Activated CD4-positive, alpha-beta T cell treated with anti-CD3 and anti-CD28 coated beads for 48 hours (primary cell): ENCODE measurements at places on chromosomes 12 and 14.

GRCh38 chr14:71765505-71765904, 166.7 kb upstream of the RGS6 start:
- DNase-seq = no peak

DNA sequence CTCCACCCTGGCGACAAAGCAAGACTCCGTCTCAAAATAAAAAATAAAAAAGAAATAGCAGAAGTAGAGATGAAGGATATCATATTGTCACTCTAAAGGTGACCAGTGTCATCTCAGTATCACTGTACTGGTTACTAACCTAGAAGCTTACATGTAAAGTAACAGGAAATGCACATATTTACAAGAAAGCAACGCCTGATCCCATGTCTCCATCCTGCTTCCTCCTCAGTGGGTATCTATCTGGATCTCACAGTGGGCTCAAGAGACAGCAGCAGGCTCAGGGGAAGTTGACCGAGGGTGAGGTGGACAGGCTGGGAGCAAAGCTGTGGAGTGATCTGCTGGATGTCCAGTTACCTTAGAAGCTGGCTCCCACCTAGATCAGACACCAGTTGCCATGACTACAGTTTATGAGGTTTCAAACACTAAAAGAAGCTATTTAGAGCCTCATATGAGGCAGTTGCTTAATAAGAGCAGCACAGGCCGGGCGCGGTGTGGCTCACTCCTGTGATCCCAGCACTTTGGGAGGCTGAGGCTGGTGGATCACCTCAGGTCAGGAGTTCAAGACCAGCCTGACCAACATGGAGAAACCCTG, 10.5 kb downstream of the MTRFR start:
- no peak for DNase-seq

- DNase-seq = no peak
Observed at GRCh38 chr12:54593135-54593534, 4.7 kb upstream of the PPP1R1A start.

GRCh38 chr14:100616854-100617409, 29.7 kb upstream of the BEGAIN start:
- no peak for DNase-seq

DNA sequence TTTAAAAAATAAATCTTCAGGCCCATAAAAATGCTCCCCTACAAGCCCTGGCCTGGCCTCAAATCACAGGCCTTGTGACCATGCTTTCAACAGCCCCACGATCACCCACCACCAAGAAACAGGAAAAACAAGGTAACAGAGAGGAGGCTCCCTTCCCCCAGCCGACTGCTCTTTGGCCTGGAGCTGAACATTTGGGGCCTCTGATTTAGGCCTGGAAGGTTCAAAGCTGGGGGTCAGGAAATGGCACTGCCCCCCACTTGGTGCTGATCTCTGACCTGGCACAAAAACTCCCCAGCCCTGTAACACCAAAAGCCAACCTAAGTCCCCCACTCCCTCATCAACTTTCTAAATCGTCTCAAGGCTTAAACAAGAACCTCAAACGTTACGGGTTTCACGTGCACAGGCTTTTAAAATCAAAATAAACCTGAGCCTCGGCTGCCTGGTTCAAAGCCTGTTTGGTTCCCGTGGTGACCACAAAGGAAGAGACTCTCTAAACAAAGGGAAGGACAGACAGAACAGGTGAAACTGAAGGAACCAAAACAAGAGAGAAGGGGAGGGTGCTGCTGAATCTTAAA, 9.0 kb downstream of the ACTN1 start:
- no peak for DNase-seq

- no peak for DNase-seq
Observed at GRCh38 chr12:62698701-62699101, 232.1 kb downstream of the MON2 start.

GRCh38 chr12:32502693-32503502, 103.5 kb downstream of the FGD4 start:
- no peak for DNase-seq

DNA sequence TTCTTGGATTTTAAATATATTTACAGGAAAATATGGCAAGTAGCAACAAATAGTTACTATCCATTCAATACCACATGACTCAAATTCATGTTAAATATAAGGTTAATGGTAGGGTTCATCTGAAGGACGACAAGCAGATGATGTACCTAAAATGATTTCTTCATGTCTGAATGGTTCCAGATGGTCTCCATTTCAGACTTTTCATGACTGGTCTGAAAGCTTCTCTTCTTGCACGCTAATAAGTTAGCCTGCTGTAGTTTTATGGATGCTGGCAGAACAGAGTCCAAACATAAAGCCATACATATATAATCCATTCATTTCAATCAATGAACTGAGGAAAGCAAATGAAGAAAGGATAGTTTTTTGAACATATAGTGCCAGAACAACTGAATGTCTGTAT, 257.0 kb upstream of the MGAT4C start:
- DNase-seq = no peak

DNA sequence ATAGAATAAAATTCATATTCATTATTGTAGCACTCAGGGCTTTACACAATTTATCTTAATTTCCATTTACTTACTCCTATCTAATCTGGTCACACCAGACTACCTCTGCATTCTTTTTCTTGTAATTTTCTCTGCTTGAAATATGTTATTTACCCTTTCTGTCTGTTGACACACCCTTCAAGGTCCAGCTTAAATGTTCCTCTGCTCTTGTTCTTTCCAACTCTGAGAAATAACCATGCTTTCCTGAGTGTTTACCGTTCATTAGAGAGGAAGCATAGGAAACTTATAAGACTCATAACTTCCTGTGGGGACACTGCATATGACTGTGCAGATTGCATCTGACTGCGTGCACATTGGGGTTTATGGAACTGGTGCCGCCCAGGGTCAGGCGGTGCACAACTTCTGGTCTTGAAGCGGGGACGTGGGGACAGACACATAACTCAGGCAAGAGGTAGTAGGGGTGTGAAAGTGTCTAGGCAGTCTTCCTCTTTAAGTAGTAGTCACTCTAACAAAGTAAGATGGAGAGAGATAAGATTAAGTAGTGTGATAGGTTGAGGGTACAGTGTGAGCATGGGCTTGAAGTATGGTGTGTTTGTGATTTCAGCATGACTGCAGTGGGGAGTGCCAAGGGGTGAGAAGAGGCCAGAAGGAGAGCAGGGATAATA, 42.6 kb upstream of the FOXJ2 start:
- peak; percentile 86 for DNase-seq

DNA sequence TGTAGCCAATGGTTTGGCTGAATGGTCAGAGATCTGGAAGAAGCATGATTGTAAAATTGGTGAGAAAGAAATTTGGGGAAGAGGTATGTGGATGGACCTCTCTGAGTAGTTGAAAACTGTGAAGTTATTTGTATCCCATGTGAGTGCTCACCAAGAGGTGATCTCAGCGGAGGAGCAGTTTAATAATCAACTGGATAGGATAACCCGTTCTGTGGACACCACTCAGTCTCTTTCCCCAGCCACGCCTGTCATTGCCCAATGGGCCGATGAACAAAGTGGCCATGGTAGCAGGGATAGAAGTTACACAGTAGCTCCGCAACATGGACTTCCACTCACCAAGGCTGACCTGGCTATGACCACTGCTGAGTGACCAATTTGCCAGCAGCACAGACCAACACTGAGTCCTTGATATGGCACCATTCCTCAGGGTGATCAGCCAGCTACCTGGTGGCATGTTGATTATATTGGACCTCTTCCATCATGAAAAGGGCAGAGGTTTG, 257.4 kb upstream of the ATXN7L3B start:
- DNase-seq = no peak

- peak; percentile 61 for DNase-seq
Observed at GRCh38 chr14:105060751-105061427, 4.3 kb downstream of the GPR132 start.

- no peak for DNase-seq
Observed at GRCh38 chr12:116142936-116143898, 134.3 kb downstream of the MED13L start.

- peak; percentile 67 for DNase-seq
Observed at GRCh38 chr14:68819260-68819691, 26.4 kb upstream of the ZFP36L1 start.

- DNase-seq = no peak
Observed at GRCh38 chr14:85686908-85687307, 157.0 kb downstream of the FLRT2 start.

DNA sequence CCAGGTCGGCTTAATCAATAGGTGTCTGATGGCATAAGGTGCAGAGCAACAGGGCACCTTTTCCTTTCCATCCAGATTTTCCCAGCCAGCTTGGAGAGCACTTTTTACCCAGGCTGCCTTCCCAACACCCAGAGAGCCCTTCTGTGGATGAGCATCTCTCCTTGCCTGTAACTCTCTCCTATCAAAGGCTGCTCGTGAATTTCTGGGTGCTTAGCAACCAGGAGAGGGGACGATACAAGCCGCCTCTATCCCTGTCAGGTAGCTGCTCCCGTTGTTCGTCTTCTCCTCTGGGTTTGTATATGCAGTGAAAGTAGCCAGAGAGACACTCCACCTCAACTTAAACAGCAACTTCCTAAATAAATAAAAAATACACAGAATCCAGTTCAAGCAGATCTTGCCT, 124.2 kb downstream of the CACNA1C start:
- no peak for DNase-seq

- DNase-seq = no peak
Observed at GRCh38 chr14:37114002-37114401, 58.4 kb downstream of the SLC25A21 start.

GRCh38 chr12:47773062-47773857, at the start of gene SLC48A1:
SLC48A1 (plus strand) TSS chr12:47773238; CDS start chr12:47773305, 67 bp downstream.
- peak; percentile 71 for DNase-seq

GRCh38 chr12:12665194-12665593, 30.8 kb downstream of the GPR19 start:
- no peak for DNase-seq

- no peak for DNase-seq
Observed at GRCh38 chr12:4900327-4900726, 9.4 kb upstream of the KCNA1 start.

GRCh38 chr12:92288561-92288960, 142.9 kb upstream of the BTG1 start:
- no peak for DNase-seq

- DNase-seq = no peak
Observed at GRCh38 chr12:4626543-4626942, 22.3 kb downstream of the AKAP3 start.

- DNase-seq = no peak
Observed at GRCh38 chr12:24701343-24701742, 247.6 kb downstream of the BCAT1 start.

DNA sequence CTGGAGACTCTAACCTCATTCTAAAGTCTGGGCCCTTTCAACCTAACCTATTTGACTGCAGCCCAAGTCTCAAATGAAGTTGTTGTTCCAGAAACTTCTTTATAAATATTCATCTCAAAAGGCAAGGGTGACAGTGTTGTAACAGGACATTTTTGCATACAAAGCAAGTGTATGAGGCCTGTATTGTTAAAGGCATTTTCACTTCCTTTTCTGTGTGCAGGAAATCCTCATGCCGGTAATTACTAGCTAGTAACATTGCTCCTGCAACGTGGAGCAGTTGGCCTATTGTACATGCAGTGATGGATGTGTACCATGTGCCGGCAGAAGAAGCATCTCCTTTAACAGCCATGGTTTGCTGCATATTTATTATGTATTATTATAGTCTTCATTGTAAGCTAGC, 156.5 kb upstream of the RMST start:
- no peak for DNase-seq

DNA sequence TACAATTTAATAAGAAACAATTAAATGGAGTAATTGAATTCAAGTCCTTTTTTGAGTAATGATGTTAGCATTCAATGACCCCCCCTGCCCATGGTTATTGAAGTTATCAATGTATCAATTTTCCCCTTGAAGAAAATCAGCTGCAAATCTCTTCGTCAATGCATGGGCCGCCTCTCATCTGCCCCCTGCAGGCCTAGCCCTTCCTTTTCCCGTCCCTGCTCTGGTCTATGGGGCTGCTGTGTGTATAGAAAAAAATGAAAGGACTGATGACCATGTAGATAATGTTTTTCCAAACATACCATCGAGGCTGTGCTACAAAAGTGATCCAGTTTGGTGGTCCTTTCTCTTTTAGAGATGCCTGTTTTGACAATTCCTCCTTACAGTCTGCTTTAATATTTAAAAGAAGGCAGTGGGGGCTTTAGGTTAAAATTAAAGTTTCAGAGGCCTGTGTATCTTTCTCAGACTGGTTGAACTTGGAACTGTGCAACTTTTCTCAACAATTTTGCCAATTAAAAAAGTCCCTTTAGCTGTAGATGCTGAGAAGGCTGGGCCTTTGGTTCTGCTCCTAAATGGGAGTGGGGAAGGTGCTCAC, 98.4 kb downstream of the APAF1 start:
- peak; percentile 71 for DNase-seq

- DNase-seq = no peak
Observed at GRCh38 chr14:27134200-27134599, 536.4 kb upstream of the NOVA1 start.

DNA sequence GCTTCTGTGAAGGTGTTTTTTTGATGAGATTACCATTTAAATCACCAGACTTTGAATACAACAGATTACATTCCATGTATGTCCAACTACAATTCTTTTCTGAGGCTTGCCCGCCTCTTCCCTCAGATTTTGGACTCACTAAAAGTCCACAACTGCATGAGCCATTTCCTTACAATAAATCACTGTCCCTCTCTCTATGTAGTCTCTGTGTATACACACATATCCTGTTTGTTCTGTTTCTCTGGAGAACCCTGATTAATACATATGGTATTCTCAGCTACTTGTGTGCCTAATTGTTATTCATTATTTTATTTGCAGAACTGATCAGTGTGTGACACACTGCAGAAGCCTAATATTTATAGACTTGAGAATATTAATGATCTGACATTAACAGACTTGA, 2.4 kb upstream of the MIPOL1 start:
- DNase-seq = no peak

DNA sequence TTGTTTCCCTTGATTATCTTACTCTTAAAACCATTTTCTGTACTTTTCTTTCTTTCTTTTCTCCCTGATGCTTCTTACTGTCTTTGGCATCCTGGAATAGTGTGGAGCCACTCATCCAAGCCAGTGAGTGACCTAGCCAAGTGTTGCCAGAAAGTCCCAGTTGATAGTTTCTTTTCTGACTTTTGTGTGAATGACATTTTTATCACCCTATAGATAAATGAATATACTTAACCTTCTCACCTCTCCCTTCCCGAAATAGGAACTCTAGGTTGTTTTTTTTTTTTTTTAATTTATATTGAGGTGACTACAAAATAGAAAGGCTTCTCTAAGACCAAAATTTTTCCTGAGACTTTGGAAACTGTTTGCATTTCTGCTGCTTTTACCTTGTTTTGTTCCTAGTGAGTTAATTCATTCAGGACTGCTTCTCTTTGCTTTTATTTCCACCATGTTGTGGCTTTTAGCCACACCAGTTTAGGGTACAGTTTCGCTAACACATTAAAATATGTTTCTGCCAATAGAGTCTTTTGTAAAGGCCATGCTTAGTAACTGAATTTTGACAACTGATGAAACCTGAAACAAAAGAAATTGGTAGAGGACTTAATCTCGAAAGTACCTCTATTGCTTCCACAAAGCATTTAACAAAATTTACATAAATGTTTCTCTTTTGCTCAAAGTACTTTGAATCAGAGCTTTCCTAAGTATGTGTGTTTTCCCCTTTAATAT, 194.6 kb downstream of the ERC1 start:
- no peak for DNase-seq

GRCh38 chr12:19916196-19916753, 452.1 kb upstream of the PDE3A start:
- DNase-seq = no peak
